ENCODE measurements at places on chromosomes 11 and 22.

DNA sequence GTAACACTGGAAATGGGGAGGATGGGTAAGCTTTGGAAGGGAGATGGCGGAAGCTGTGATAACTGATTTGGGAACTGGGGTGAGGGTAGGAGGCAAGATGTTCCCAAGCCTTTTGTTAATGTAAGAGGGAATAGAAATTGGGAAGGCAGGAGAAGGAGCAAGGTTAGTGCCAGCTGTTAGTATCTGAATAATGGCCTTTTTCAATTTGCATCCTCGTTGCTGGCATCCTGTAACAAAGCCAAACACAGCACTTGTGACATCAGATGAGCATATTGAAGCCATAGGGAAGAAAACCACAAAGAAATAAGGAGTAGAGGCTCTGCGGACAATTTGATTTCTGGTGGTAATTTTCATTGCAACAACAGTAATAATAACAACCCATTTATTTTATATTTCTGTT lies 70.9 kb upstream of the CLMP start:
- peaks cover 12% of the 10 kb centered on the region for H3K4me1 ChIP-seq
- no peak overlapping the region for H3K27ac ChIP-seq
- H3K36me3 ChIP-seq, result no peaks in the 10 kb centered on the region
- H3K4me3 ChIP-seq, result no peak overlapping the region
- no peak for DNase-seq
- no peaks in the 10 kb centered on the region for H3K27me3 ChIP-seq

DNA sequence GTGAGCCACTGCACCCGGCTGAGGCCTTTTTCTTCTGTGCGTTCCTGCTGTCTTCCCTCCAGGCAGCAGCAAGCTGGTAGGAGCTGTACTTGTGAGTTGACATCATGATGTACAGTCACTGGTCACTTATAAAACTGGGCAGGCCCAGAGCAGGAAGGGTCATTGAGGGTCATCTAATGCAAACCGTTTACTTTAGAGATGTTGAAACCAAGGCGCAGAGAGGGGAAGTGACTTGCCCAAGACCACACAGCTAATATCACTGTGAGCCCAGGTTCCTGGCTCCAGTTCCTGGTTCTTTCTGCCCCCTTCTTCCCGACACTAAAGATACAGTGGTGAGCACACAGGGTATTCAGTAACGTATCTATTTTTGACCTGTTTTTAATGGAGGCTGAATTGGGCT lies 27.3 kb downstream of the PTPRJ start:
- peak overlapping the region; percentile 31 for H3K27ac ChIP-seq
- DNase-seq, result no peak
- H3K36me3 ChIP-seq, result no peaks in the 10 kb centered on the region

- no peaks in the 10 kb centered on the region for H3K27me3 ChIP-seq
- no peak for DNase-seq
- H3K4me1 ChIP-seq, result peaks cover 62% of the 10 kb centered on the region
- H3K36me3 ChIP-seq, result peaks cover 48% of the 10 kb centered on the region
- peak overlapping the region; percentile 65 for H3K27ac ChIP-seq
Observed at GRCh38 chr11:36427079-36427478, 83.0 kb downstream of the TRAF6 start.

- H3K4me1 ChIP-seq, result no peaks in the 10 kb centered on the region
- H3K4me3 ChIP-seq, result no peak overlapping the region
- H3K36me3 ChIP-seq, result no peaks in the 10 kb centered on the region
- no peak for DNase-seq
Observed at GRCh38 chr11:33801821-33802193, 27.5 kb upstream of the FBXO3 start.

GRCh38 chr11:95138448-95138847 lies 48.8 kb downstream of the ENDOD1 start:
- no peaks in the 10 kb centered on the region for H3K4me1 ChIP-seq
- no peak for DNase-seq
- no peak overlapping the region for H3K27ac ChIP-seq
- H3K4me3 ChIP-seq, result no peak overlapping the region

GRCh38 chr11:44301564-44302271 lies 8.2 kb downstream of the ALX4 start:
- no peaks in the 10 kb centered on the region for H3K36me3 ChIP-seq
- no peak overlapping the region for H3K4me3 ChIP-seq
- no peak overlapping the region for H3K27ac ChIP-seq

- no peaks in the 10 kb centered on the region for H3K27me3 ChIP-seq
- H3K36me3 ChIP-seq, result no peaks in the 10 kb centered on the region
- H3K27ac ChIP-seq, result no peak overlapping the region
Observed at GRCh38 chr11:12761029-12761428, 86.8 kb downstream of the TEAD1 start.

- no peaks in the 10 kb centered on the region for H3K27me3 ChIP-seq
- H3K4me3 ChIP-seq, result no peak overlapping the region
- peaks cover 13% of the 10 kb centered on the region for H3K36me3 ChIP-seq
- H3K4me1 ChIP-seq, result no peaks in the 10 kb centered on the region
Observed at GRCh38 chr22:23193882-23194281, 13.6 kb downstream of the BCR start.

DNA sequence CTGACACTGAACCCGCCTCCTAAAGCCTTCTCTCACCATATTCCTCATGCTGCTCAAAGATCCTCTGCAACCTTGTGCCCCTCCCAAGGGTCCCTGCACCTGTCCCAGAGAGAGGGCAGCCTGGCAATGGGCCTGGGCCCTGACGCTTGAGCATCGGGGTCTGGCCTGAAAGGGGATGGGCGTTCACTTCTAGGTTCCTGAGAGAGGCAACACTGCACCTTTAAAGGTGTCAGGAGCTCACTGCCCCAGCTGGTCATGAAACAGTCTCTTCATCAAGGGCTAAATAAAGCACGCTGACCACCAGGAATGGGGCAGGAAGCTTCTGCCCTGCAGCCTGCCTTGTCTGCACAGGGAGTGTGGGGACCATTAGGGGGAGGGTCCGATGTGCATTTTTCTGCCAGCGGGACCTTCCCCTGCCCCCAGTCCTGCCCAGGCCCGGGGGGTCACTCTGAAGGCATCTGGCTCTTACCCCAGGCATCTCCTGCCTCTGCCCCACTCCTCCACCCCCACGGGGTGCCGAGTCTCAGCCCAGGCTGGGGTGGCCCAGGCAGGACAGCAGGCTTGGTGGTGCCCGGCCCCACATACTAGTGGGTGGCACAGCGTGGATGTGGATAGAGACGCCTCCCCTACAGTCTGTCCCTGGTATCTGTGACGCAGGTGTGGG lies 3.5 kb downstream of the C11orf21 start:
- no peak overlapping the region for H3K4me3 ChIP-seq
- DNase-seq, result peak; percentile 13
- no peak overlapping the region for H3K27ac ChIP-seq
- peaks cover 89% of the 10 kb centered on the region for H3K4me1 ChIP-seq
- no peaks in the 10 kb centered on the region for H3K27me3 ChIP-seq

DNA sequence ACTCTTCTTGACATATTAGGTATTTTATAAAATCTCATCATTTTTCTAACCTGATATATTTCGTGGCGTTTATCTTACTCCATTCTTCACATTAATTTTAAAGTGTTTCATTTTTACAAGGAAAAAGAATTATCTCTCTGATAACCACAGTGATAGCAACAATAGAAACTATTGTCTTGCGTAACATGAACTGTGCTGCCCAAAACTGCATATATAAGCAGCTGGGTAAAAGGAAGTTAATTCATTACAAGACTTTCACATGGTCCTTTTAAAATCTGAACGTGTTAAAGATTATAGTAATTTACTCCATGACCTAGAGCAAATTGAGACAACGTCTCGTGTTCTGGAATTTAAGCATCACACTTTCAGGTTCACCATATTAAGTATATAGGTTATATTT lies 210.4 kb upstream of the GRIA4 start:
- DNase-seq, result no peak
- no peak overlapping the region for H3K4me3 ChIP-seq
- H3K27me3 ChIP-seq, result no peaks in the 10 kb centered on the region
- H3K27ac ChIP-seq, result no peak overlapping the region
- no peaks in the 10 kb centered on the region for H3K4me1 ChIP-seq

DNA sequence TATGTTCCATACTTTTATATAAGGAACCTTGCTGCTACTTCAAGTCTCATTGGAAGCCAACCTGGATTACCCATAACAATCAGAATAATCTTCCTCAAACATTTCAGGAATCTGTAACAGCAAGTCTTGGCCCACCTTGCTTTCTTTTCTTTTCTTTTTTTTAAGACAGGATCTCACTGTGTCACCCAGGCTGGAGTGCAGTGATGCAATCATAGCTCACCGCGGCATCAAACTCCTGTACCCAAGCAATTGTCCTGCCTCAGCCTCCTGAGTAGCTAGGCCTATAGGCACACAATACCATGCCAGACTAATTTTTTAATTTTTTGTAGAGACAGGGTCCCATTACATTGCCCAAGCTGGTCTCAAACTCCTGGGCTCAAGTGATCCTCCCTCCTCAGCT lies 29.3 kb upstream of the PRDM10 start:
- H3K4me1 ChIP-seq, result no peaks in the 10 kb centered on the region
- H3K36me3 ChIP-seq, result no peaks in the 10 kb centered on the region

DNA sequence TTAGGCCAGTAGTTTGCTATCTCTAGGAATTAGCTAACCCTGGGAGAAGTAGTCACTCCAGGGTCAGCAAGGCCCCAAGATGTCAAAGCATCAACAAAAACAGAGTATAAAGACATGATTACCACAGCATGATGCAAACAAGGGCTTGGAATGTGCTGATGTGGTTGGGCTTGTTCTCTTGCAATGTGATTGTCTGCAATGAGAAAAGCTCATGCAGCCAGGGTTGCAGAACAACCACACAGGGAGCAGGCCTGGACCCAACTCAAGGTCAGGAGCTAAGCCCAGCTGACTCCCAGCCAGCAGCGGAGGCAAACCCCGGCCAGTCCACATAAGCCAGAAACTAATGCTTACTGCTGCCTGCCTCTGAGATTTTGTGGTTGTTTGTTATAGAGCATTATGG lies 132.4 kb upstream of the ZC3H12C start:
- no peak overlapping the region for H3K4me3 ChIP-seq
- no peak overlapping the region for H3K27ac ChIP-seq
- no peaks in the 10 kb centered on the region for H3K27me3 ChIP-seq
- no peaks in the 10 kb centered on the region for H3K36me3 ChIP-seq

GRCh38 chr22:50293441-50294318 lies 13.8 kb downstream of the PLXNB2 start:
- H3K4me3 ChIP-seq, result no peak overlapping the region
- no peak for DNase-seq
- no peaks in the 10 kb centered on the region for H3K27me3 ChIP-seq
- H3K36me3 ChIP-seq, result no peaks in the 10 kb centered on the region

GRCh38 chr11:9901943-9902342 lies 238.1 kb downstream of the SWAP70 start:
- H3K4me1 ChIP-seq, result no peaks in the 10 kb centered on the region
- no peak for DNase-seq
- H3K36me3 ChIP-seq, result no peaks in the 10 kb centered on the region
- no peaks in the 10 kb centered on the region for H3K27me3 ChIP-seq

- no peak for DNase-seq
- no peaks in the 10 kb centered on the region for H3K4me1 ChIP-seq
- H3K27ac ChIP-seq, result no peak overlapping the region
Observed at GRCh38 chr22:40844951-40845350, 11.5 kb downstream of the ST13 start.

DNA sequence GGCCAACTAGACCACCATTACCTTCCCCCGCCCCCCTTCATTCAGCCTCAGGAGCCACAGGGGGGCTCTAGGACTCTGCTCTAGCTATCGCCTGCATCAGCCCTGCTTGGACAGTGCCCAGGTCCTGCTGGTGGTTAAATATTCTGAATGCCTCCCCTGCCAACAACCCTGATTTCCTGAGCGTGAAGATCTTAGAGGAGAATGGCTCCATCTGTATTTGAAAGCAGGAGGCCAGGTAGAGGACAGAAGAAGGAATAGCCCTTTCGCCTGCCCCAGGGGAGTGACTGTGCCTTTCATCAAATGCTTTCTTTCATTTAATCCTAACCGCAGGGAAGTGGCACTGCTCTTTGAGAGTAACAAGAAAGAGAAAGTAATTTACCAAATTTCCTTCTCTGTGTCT lies 69.2 kb downstream of the ISX start:
- no peaks in the 10 kb centered on the region for H3K36me3 ChIP-seq

DNA sequence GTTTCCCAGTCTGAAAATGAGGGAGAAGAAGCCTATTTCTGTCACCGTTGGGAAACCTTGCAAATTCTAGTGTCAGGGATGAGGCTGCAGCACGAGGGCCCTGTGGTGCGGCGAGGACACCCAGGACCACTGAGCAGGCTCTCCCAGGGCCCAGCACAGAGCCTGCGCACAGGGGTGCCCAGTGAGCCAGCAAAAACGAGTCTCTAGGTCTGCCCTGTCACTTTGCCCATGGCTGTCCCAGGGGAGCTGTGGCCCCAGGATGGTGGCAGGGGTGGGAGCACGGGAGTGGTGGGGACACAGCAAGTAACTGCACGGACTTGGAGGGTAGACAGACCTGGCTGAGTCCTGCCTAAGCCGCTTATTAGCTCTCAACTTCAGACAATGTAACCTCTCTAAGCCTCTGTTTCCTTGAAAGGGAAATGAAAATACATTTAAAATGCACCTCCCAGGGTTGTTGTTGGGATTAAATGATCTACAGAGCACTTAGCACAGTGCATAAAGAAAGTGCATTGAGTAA lies 44.2 kb downstream of the DSCAML1 start:
- no peak overlapping the region for H3K4me3 ChIP-seq
- no peaks in the 10 kb centered on the region for H3K27me3 ChIP-seq
- H3K36me3 ChIP-seq, result no peaks in the 10 kb centered on the region
- no peak for DNase-seq
- H3K4me1 ChIP-seq, result no peaks in the 10 kb centered on the region

GRCh38 chr11:70365544-70365927 lies 32.8 kb upstream of the CTTN start:
- peaks cover 35% of the 10 kb centered on the region for H3K4me1 ChIP-seq
- no peak overlapping the region for H3K27ac ChIP-seq
- peaks cover 20% of the 10 kb centered on the region for H3K36me3 ChIP-seq
- DNase-seq, result no peak

DNA sequence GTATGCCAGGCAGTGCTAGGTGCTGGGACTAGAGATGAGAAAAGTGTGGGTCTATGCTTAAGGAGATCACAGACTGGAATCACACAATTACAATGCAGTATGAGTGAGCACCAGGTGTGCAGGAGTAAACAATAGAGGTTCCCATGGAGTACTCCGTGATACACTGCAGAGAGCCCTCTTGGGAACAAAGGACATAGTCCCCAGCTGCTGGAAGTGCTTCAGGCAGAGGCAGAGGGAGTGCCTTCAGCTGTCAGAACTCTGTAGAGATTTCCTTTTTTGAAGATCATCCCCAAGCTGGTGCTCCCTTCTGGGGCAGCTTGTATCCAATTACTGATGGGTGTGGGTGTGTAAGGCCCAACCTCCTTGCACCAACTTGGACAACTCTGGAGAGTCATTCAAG lies 143.5 kb upstream of the PLET1 start:
- no peak overlapping the region for H3K27ac ChIP-seq
- no peak for DNase-seq
- no peaks in the 10 kb centered on the region for H3K27me3 ChIP-seq

- no peak for DNase-seq
- H3K27ac ChIP-seq, result no peak overlapping the region
- H3K4me1 ChIP-seq, result no peaks in the 10 kb centered on the region
- no peaks in the 10 kb centered on the region for H3K27me3 ChIP-seq
- H3K4me3 ChIP-seq, result no peak overlapping the region
- H3K36me3 ChIP-seq, result no peaks in the 10 kb centered on the region
Observed at GRCh38 chr11:6371825-6372224, 18.4 kb upstream of the SMPD1 start.

Data from natural killer cell (primary cell).